ENCODE measurements at places on chromosomes 13 and 19.

DNA sequence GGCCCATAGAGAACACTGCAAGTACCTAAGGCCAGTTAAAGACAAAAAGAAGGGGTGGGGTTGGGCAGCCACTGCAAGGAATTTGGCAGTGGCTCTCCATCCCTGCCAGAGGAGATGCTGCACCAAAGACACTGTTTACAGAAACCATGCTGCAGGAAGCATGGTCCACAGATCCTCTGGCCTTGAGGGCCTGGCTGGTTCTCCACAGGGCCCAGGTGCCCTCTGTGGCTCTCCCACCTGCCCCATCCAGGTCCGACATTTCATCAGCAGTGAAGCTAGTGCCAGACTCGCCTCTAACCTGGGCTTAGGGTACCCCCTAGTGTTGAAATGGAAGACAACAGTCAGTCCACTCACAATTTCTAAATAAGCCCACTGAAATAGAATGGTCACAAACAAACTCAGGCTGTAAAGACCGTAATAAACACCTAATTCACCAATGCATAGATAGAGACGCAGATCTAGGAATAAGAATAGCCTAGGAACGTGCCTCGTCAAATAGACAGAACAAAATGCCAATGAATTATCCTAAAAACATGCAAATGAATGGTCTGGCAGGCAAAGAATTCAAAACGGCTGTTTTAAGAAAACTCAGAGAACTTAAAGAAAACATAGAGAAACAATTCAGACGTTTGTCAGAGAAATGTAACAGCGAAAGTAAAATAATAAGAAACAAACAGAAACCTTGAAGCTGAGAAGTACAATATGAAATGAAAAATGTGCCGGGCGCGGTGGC lies 23.3 kb downstream of the LYPD4 start:
- no peak for DNase-seq

GRCh38 chr13:26663791-26664190 lies 96.8 kb downstream of the GPR12 start:
- DNase-seq: no peak

DNA sequence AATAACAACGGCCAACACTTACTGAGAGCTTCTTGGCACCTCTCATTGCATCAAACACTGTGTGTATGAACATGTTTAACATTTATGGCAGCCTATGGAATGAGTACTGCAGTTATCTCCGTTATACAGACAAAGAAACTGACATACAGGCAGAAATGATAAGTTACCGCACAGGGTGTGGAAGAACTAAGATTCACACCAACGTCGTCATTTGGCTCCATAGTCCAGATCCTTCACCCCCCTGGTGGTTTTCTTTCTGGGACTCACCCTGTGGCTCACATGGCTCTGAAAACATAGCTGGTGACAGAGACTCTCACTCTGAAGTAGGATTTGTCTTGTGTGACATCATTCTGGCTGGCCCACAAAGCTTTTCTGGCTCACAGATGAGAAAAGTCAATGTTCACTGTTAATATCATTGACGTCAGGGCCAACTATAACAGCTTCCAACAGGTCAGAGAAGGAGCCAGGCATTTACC lies 230.1 kb downstream of the DLEU7 start:
- DNase-seq: no peak

GRCh38 chr19:8262431-8262830 lies 45.7 kb downstream of the CD320 start:
- no peak for DNase-seq

DNA sequence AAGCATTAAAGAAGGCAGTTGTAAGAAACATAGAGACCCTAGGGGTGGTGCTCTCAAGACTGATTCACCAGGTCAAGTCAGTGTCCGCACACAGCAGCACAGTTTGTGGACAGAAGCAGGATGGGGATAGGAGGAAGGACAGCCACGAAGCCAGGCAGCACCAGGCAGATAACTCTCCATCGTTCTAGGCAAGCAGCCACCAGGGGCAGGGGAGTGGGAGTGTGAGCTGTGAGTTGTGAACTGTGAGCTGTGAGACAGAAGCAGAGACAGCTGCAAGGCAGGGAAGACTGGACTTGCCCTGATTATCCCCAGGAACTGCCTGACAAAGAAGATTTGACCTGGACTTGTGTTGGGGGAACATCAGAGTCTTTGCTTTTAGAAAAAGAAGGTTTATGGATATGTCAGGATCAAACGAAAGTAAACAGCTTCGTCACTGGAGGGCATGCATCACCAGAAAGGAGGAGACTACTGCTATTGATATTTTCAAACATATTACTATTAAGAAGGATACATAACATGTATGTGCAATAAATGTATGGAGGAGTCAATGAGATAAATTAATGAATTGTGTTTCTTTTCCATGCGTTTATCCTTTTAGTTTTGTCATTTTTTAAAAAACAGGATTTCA lies 286.1 kb downstream of the IRS2 start:
- DNase-seq: no peak

- peak; percentile 80 for DNase-seq
Observed at GRCh38 chr13:30408319-30409101, 13.8 kb upstream of the UBE2L5 start.

GRCh38 chr19:38125238-38125637 lies 98.8 kb downstream of the DPF1 start:
- DNase-seq: no peak

GRCh38 chr13:27808851-27809550 lies 16.7 kb downstream of the GSX1 start:
- DNase-seq: no peak

GRCh38 chr13:111898956-111899713 lies 167.8 kb upstream of the SOX1 start:
- no peak for DNase-seq

DNA sequence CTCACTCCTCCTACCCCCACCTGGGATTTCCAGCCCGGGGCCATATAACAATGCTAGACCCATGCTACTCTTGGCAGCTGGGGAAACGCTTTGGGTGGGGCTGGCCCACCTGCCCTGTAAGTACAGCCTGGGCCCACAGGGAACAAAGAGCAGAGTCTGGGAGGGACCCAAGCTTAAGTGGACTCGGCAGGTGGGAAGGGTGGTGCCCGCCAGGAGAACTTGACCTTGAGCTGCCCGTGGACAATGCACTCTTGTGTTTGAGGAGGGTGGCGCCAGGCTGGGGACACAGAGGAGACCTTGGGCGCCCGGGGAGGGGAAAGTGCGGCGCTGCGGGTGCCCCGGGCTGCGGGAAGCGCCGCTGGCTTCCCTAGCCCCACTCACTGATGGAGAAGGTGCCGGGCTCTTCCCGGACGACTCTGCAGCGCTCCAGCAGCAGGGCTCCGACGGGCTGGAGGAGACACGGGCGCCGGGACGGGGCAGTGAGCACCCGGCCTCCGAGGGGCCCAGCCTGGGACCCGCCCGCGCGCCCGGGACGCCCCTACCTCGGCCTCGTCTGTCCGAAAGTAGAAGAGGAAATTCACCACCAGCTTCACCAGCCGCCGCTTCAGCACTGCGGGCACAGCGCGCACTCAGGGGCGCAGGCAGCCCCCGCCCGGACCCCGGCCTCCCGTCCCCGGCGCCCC lies 607 bp downstream of the PLEKHJ1 start:
- no peak for DNase-seq

DNA sequence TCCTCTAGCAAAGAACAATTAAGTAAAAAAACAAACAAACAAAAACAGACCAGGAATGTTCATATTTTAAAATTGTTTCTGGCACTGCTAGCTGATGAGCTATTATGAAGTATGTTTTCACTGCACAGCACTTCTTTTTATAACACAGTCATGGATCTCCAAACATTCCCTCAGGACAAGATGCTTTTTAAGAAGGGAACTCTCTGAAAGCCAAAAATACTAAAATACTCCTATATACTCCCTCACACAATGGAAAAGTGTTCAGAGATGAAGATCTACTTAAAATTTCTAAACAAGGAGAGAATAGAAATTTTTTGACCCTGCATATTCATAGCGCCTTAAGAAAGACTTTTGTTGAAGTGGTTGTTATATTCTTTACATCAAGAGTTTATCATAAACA lies 926.8 kb downstream of the DIAPH3 start:
- DNase-seq: no peak

DNA sequence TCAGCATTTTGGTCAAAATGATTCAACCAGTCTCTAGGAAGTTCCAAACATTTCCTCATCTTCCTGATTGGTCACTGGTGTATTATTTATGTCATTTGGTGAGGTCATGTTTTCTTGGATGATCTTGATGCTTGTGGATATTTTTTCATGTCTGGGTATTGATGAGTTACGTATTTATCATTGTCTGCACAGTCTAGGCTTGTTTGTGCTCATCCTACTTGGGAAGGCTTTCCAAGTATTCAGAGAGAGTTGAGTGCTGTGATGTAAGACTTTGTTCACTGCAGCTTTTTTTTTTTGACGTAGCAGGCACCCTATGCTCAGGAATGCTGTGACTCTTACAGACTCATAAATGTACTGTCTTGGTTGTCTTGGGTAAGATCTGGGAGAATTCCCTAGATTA lies 509.5 kb downstream of the SLITRK1 start:
- DNase-seq: no peak

- DNase-seq: no peak
Observed at GRCh38 chr13:98797456-98797855, 45.0 kb upstream of the SLC15A1 start.

GRCh38 chr13:41900918-41901317 lies 60.0 kb downstream of the VWA8 start:
- no peak for DNase-seq

DNA sequence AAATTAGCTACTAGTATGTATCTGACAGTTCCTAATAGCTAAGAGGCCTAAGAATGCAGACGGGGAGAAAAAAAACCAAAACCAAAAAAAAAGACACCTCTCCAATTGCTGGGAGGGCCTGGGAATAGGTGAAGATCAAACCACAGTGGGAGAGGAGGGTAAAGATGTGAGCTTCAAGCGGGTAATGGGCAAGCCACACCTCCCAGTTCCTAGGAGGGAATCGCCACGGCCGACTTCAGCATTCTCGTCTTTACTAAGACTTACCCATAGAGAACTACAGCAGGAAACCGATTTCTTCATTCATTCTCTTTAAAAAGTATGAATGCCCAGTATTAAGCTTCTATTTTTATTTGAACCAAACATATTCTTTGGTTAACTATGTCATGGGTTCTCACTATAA lies 5.6 kb upstream of the EEF1AKMT1 start:
- DNase-seq: no peak

DNA sequence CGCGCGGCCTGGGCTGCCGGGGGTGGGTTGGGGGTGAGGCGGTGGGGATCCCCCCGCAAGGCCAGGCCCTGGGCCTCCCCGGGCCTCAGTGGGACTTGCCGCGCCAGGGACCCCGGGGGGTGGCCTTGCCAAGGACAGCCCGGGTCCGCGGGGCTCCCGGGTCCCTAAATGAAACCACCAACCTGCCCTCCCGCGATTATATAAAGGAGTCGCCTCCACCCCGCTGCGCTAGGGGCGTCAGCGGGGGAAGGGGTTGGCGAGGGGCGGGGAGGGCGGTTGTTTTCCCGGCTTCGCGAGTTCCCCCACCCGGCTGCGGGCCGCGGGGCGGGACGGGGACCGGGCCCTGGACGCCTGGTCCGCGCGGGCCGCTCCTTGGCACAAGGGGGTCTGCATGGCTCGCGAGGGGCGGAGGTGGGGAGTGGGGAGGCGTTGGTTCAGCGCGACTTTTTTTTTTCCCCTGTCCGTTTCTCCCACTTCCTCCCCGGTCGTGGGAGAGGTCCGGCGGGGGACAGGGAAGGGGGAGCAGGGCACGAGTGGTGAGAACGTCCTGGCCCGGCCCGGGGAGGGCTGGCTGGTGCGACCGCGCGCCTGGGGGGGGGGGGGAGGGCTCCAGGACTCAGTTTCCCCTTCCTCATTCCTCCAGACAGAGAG lies 822 bp upstream of the ZBTB7A start:
- no peak for DNase-seq

- DNase-seq: no peak
Observed at GRCh38 chr13:46982856-46983582, 86.2 kb upstream of the HTR2A start.

- DNase-seq: no peak
Observed at GRCh38 chr19:32708457-32708856, 11.1 kb upstream of the TDRD12 start.

DNA sequence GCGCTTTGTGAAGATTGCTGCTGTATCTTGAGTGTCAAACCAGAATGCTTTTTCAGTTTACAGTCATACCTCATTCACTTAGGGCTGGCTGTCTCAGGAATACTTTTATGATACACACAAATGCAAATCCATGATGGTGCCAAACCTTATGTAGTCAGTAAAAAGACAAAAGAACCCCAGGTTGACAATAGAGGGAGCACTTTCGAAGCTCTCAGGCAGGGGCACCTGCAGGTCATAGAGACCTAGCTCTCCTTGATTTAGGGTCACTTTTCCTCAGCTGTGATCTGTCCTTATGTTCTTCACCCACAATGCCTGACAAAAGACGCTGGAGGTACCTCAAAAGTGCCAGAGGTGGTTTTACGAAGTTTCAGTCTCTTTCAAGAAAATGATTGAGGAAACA lies 172.2 kb downstream of the DNAJC15 start:
- DNase-seq: no peak

GRCh38 chr13:25541434-25542123 lies 169.8 kb downstream of the ATP8A2 start:
- DNase-seq: no peak

- DNase-seq: no peak
Observed at GRCh38 chr13:46655377-46656180, 102.6 kb downstream of the LRCH1 start.

DNA sequence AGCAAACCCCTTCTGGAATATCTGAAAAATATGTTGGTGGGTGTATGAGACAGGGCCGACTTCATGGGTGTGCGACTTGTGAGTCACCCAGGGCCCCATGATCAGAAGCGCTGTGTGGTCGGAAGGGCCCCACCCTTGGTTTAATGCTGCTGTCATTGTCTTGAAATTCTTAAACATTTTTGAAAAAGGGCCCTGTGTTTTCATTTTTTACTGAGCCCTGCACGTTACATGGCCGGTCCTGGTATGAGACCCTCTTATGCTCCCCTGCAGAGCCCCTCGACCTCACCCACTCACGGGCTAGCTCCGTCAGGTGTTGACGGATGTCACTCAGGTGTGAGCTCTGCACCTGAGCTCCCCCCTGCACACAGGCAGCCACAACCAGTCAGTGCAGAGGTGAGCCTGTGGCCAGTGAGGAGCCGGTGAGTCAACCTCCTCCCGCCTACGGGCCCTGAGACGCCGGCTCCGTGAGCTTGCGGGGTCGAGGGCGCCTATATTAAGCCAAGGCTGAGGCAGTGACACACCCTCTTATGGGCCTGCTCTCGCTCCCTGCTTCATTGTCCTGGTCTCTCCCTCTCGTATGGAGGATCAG lies 27.7 kb downstream of the GADD45B start:
- peak; percentile 72 for DNase-seq

GRCh38 chr13:22960827-22961226 lies 220.0 kb upstream of the SGCG start:
- DNase-seq: no peak

- no peak for DNase-seq
Observed at GRCh38 chr13:99279637-99280036, 21.5 kb upstream of the GPR18 start.

Data from T-helper 22 cell (primary cell).